ENCODE measurements at places on chromosomes 1 and 21.

GRCh38 chr1:184965944-184966860, 8.1 kb downstream of the NIBAN1 start:
- no peak for DNase-seq

DNA sequence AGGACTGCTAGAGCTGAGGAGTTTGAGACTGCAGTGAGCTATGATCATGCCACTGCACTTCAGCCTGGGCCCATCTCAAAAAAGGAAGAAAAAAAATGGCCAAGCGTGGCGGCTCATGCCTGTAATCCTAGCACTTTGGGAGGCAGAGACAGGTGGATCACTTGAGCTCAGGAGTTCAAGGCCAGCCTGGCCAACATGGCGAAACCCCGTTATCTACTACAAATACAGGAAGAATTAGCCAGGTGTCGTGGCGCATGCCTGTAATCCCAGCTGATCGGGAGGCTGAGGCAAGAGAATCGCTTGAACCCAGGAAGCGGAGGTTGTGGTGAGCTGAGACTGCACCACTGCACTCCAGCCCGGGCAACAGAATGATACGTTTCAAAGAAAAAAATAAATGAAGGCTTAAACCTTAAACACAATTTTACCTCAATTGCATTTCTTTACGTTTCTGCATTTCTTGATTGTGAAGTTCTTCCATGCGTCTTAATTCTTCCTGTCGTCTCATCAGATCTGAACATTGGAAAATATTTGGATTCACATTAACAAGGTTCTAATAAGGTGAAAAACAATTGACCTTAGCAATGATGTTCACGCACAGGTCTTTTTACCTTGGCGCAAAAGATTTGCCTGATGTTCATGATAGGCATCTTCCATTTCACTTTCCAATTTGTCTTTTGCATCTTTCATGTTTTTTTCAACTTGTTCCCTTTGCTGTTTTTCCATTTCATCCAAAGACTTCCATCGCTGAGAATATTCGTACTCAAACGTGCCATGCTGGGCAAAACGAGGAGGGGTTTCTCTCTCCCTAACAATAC, 4.2 kb downstream of the SFPQ start:
- no peak for DNase-seq

- DNase-seq, result no peak
Observed at GRCh38 chr1:230220478-230220877, 153.4 kb downstream of the GALNT2 start.

DNA sequence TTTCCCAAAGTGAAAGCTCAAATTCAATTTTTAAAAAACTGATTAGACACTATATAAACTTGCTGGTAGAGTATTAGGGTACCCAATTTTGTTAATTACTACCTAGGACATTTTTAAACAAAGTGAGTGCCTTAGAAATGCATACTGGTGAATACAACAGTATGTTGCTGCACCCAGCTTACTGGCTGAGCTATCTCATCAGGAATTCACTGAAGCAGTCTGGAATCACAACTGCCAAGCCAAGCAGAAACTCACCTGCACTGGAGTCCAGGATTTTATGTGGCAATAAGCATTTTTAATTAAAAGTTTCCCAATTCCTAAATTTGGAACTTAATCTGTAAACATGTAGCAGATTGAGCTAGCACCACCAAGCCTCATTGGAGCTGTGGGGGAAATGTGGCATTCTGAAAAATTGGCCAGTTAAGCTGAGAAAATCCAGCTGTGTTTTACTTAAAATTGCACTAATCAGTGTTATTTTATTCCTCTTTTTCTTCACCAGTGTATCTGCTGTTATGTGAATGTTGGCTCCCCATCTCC, 61.8 kb downstream of the CLEC20A start:
- DNase-seq, result no peak

- DNase-seq, result no peak
Observed at GRCh38 chr1:86905875-86906274, 8.1 kb downstream of the SELENOF start.

DNA sequence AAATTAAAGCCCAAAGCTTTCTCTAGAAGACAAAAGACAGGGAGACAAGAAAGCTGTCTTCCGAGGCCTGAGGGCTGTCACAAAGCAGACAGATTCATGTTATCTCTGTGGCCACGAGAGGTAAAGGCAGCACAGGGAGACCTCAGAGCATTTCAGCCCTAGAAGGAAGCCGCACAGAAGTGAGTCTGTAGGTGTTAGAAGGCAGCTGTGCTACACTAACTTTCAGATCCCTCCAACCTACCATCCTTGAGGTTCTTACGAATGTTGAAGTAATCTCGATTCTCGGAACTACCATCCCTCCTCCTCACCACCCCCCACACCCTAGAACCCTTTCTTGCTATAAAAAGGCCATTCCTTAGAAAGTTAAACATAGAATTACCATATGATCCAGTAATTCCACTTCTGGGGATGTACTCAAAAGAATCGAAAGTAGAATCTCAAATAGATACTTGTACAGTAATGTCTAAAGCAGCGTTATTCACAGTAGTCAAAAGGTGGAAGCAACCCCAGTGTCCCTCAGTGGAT, 21.5 kb upstream of the LYST start:
- no peak for DNase-seq

DNA sequence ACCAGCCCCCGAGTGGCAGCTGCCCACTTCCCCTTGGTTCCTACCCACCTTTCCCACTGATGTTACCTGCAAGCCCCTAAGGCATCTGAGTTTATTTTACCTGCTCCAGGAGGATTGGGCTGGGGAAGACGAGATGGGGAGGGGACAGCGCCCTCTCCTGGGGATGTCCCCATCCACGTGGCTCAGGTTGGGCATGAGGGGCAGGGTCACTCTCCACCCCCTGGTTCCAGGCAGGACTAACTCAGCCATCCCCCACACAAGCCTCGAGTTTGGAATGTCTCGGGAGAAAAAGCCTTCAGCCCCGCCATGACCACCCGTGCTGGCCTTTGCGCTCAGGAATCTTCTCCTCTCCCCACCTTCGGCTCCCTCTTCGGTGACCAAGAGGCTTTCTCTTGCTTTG, 90.0 kb downstream of the ARHGEF10L start:
- DNase-seq, result no peak

DNA sequence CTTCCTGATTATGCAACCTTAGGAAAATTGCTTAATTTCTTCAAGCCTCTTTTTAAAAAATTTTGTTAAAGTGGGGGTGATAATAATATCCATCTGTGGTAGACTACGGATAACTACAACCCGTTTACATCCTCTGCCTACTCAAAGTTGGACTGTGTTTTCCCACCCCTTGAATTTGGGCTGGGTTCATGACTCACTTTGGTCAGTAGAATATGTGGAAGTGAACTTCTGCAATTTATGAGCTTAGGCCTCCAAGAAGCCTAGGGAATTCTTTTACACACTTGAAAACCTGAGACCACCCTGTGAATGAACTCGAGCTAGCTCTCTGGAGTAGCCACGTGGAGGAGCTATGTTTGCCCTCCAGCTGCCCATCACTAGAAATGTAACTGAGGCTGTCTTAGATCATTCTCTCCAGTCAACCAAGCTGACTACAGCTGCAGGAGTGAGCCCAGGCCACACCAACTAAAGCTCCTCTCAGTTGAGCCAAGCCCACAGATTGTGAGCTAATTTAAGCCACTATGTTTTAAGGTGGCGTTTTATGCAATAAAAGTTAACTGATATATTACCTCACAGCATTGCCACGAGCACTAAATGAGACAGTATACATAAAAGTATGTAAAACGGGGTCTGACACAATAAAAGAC, 29.6 kb upstream of the CACHD1 start:
- DNase-seq, result no peak

- no peak for DNase-seq
Observed at GRCh38 chr1:183365676-183366075, 52.5 kb downstream of the NMNAT2 start.

DNA sequence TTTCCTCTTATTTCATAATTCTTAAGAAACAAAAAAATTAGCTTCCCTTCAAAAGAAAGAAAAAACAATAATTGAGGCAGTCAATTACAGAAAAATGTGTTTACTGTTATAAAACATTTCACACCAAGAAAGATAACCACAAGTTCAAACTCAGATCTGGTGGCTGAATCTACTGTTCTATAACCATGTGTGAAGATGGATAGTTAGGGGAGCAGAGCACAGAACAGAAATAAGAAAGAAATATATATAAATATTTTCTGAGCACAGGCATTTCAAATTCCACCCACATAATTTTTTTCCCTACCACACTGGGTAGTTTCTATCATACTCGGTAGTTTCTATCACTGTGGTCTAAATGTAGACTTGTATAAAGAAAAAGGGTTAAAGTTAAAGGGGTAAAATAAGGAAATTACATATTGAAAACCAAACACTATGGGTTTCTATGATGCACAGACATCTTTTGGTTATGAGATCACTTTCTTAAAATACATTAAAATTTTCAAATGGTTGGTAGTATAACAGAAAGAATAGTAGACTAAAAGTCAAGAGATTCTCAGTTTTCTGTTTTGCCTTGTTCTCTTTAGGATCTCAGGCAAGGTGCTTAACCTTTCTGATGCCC, 10.8 kb downstream of the LYST start:
- DNase-seq, result no peak

DNA sequence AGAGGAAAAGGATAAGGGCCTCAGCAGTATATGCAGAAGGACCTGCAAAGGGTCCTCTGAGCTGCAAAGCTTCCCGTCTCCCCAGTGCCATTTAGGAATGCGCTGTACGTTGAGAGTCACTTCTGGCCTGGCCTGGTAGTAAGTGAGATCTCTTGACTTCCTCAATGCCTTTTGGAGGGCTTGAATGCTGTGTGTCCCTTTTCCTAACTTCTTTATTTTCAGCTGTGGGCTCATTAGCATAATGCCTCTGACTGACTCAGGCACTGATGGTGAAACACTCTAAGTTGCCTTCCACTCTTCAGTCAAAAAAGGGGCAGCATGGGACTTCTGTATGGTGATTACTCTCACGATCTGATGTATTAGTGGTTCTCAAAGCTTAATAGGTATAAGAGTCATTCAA, 49.9 kb downstream of the XCL1 start:
- DNase-seq, result no peak

- DNase-seq, result no peak
Observed at GRCh38 chr1:221166559-221167318, 287.5 kb downstream of the HLX start.

GRCh38 chr1:65308781-65309303, 501 bp upstream of the DNAJC6 start:
- DNase-seq, result no peak

GRCh38 chr1:169089776-169090175, 16.7 kb upstream of the ATP1B1 start:
- DNase-seq, result no peak

DNA sequence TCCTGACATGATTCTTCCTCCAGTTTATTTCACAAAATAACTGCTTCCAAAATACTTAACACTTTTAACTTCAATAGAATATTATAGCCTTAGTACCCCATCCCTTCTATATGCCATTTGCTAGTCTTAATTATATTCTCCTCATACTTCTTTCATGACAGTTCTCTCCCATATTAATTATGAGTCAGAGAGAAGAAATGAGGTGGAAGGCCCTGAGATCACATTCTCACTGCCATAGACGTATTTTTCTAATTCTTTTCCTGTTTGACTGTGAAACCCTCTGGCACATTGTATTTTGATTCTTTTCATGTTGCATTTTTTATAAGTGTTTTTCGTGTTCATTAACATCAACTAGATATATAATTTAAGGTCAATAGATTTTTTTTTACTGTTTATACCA, 88.4 kb downstream of the GTF2B start:
- DNase-seq, result no peak

- no peak for DNase-seq
Observed at GRCh38 chr1:164498792-164499191, 60.2 kb upstream of the PBX1 start.

DNA sequence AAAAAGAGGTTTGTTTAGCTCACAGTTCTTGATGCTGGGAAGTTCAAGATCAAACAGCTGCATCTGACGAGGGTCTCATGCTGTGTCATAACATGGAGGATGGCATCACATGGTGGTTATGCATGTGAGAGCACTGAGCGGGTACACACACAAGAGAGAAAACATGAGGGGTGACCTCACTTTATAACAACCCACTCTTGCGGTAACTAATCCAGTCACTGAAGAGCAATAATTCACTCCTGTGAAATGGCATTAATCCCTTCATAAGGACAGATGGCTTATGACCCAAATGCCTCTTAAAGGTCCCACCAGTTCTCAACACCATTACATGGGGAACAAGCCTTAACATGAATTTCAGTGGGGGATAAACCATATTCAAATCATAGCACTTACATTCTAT, 23.2 kb upstream of the CHIT1 start:
- no peak for DNase-seq

- DNase-seq, result no peak
Observed at GRCh38 chr1:46948629-46949416, 7.5 kb upstream of the CYP4A11 start.

Data from anterior cingulate cortex (tissue), 58 donors.